Central memory CD8-positive, alpha-beta T cell (primary cell): ENCODE measurements at places on chromosomes 6 and 20.

DNA sequence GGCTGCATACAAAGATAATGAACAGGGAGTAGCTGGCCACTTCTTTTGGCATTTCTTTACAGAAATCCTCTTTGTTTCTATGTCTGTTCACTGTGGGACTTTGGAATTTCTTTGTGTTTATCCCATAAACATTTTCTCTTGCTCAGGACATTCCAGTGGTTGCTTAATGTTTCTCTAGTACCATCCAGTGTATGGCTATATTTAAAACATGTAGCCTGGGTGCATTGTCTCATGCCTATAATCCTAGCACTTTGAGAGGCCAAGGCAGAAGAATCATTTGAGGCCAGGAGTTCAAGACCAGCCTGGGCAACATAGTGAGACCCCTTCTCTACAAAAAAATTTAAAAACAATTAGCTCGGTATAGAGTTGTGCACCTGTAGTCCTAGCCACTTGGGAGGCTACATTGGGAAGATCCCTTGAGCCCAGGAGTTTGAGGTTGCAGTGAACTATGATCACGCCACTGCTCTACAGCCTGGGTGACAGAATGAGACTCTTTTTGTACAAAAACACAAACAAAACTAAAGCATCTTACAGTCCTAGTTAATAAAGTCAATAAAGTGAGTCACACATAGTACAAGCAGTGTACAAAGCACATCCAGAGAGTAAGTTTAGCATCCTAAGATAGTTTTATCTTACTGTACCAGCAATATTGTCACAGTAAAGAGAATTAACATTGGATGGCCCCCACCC is 63.3 kb downstream of the ZFAND3 start:
- no peaks in the 10 kb centered on the region for H3K27me3 ChIP-seq
- peaks cover 44% of the 10 kb centered on the region for H3K4me1 ChIP-seq
- no peak overlapping the region for H3K27ac ChIP-seq
- H3K36me3 ChIP-seq: peaks cover 3% of the 10 kb centered on the region
- DNase-seq: no peak

GRCh38 chr20:24737212-24737850 is 211.7 kb upstream of the CST7 start:
- H3K36me3 ChIP-seq: peaks cover 2% of the 10 kb centered on the region
- peaks cover 9% of the 10 kb centered on the region for H3K4me1 ChIP-seq
- H3K27me3 ChIP-seq: no peaks in the 10 kb centered on the region
- no peak overlapping the region for H3K4me3 ChIP-seq

GRCh38 chr6:36978421-36979346 is 7.3 kb downstream of the MTCH1 start:
- H3K4me3 ChIP-seq: peak overlapping the region; percentile 25
- H3K27ac ChIP-seq: no peak overlapping the region
- no peak for DNase-seq
- peaks cover 30% of the 10 kb centered on the region for H3K4me1 ChIP-seq
- no peaks in the 10 kb centered on the region for H3K27me3 ChIP-seq

DNA sequence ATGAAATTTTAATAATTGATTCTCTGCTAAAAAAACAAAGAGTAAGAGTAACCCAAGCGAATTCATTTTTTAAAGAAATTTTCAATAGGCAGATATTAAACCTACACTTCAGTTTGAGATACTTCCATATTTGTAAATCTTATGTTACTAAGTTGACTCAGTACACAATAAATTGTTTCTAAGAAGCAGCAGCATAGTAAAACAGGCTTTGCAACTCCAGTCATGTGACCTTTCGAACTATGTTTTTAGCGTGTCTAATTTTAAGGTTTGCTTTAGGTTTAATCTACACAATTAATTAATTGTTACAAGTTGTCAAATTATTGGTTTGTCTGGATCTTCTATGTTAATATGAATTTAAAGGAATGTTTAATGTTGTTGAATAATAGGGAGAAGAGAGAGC is 708.9 kb upstream of the CITED2 start:
- peaks cover 6% of the 10 kb centered on the region for H3K27me3 ChIP-seq
- H3K4me1 ChIP-seq: no peaks in the 10 kb centered on the region
- H3K36me3 ChIP-seq: no peaks in the 10 kb centered on the region
- DNase-seq: no peak
- no peak overlapping the region for H3K4me3 ChIP-seq
- H3K27ac ChIP-seq: no peak overlapping the region

GRCh38 chr6:32070814-32071543 is 32.8 kb downstream of the CYP21A2 start:
- H3K27me3 ChIP-seq: peaks cover 48% of the 10 kb centered on the region
- peak overlapping the region; percentile 80 for H3K27ac ChIP-seq
- H3K36me3 ChIP-seq: no peaks in the 10 kb centered on the region
- DNase-seq: no peak
- H3K4me1 ChIP-seq: no peaks in the 10 kb centered on the region
- no peak overlapping the region for H3K4me3 ChIP-seq

DNA sequence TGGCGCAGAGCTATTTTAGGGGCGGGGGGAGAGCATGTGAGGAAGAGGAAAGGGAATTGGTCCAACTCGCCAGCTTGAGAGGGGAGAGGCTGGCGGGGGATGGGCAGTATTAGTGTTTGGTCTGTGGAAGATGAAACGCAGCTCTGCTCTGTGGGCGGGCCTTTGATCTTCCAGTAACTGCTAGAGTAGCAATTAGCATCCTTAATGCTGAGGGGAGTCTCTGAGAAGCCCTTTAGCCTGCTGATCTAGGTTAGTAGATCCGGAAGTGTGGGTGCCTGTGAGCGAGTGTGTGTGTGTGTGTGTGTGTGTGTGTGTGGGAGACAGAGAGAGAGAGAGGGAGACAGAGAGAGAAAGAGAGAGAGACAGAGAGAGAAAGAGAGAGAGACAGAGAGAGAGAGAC is 117.2 kb upstream of the BACH2 start:
- peaks cover 16% of the 10 kb centered on the region for H3K36me3 ChIP-seq
- peak overlapping the region; percentile 79 for H3K4me3 ChIP-seq
- peak overlapping the region; percentile 100 for H3K27ac ChIP-seq
- peaks cover 32% of the 10 kb centered on the region for H3K4me1 ChIP-seq
- peak; percentile 43 for DNase-seq

- DNase-seq: no peak
- no peaks in the 10 kb centered on the region for H3K27me3 ChIP-seq
- no peak overlapping the region for H3K4me3 ChIP-seq
- no peaks in the 10 kb centered on the region for H3K4me1 ChIP-seq
Measured at GRCh38 chr6:122845464-122845863, 56.4 kb downstream of the SMPDL3A start.

- no peaks in the 10 kb centered on the region for H3K4me1 ChIP-seq
- no peak for DNase-seq
- H3K27me3 ChIP-seq: peaks cover 23% of the 10 kb centered on the region
- no peak overlapping the region for H3K4me3 ChIP-seq
- no peak overlapping the region for H3K27ac ChIP-seq
Measured at GRCh38 chr6:125310994-125311649, 9.4 kb upstream of the HDDC2 start.

GRCh38 chr6:158031381-158032353 is 50.0 kb downstream of the SYNJ2 start:
- no peaks in the 10 kb centered on the region for H3K27me3 ChIP-seq
- no peak for DNase-seq
- peak overlapping the region; percentile 91 for H3K27ac ChIP-seq
- peaks cover 34% of the 10 kb centered on the region for H3K4me1 ChIP-seq
- peaks cover 3% of the 10 kb centered on the region for H3K36me3 ChIP-seq

GRCh38 chr6:33147807-33148666 is 44.2 kb downstream of the COL11A2 start:
- H3K27ac ChIP-seq: no peak overlapping the region
- no peak for DNase-seq
- H3K36me3 ChIP-seq: no peaks in the 10 kb centered on the region
- no peak overlapping the region for H3K4me3 ChIP-seq
- peaks cover 28% of the 10 kb centered on the region for H3K27me3 ChIP-seq
